ENCODE measurements at places on chromosomes 4 and X.

DNA sequence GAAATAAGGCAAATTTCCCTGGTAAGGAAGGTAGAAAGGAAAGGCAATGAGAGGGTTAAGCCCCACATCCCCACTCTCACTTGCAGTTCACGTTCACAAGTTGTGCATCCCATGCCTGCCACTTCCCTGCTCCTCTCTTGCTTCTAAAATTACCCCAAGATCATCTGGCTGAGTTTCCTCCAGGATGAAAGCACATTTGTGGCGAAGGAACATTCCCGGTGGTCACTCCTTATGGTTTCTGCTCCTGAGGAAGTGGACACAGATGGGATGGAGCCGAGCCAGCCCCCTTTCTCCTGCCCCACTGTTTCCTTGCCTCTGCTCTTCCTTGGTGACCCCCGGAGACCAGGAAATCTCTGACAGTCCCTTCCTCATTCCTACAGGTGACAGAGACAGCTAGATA, 37.5 kb downstream of the SPINK2 start:
- no peak for DNase-seq

- DNase-seq, result no peak
Observed at GRCh38 chrX:115616943-115617563, 56.1 kb downstream of the PLS3 start.

GRCh38 chr4:8639021-8639420, 46.5 kb downstream of the CPZ start:
- DNase-seq, result no peak

- DNase-seq, result no peak
Observed at GRCh38 chr4:80471756-80472155, 136.2 kb downstream of the CFAP299 start.

DNA sequence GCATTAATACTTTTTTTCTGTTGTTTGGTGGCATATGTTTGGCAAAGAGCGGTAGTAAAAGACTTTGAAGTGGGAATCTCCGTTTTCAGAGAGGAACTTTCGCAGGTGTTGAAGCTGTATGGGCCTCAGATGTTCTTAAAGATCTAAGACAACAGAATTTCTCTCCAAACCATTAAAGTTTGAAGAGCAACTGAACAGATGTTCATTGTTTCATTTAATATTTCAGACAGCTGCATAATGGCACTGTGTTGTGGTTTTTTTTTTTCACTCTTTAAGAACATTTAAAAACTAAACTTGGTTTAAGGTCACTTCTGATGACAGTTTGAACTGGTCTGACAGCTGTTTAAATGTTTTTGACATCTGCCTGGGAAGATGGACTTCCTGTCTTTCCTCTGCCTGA, 882.7 kb upstream of the PCDH10 start:
- no peak for DNase-seq

DNA sequence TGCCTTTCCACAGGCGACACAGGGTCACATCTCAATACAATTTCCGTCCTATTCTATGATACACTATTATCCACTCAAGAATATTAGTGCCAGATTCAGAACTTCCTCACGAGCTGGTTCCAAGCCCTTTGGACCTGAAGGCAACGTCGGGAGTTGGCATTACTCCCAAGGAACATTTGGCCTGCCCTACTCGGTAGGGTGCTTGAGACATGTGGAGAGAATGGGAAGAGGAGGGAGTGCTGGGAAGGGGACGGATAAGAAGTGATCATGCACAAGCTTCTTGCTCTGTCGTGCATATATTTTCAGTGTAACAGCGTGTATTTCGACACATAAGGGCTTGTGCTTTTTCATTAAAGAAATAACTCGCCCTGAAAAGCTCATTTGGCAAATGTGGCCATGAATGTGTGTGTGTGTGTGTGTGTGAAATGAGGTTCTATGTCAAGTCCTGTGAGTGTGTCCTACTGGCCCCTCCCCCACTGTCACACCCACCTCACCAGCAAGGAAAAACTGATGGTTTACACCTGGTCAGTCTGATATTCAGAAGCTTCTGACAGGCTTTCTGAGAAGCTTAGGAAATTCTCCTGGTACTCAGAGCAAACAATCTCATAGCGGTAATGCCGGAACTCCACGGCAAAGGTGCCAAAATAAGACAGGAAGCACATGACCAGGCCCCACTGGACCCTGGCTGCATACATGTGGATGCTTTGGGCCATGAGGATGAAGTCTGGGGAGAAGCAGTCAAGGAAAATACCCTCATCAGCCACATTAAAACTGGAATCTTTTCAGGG, 54.8 kb downstream of the ENOPH1 start:
- DNase-seq, result no peak

DNA sequence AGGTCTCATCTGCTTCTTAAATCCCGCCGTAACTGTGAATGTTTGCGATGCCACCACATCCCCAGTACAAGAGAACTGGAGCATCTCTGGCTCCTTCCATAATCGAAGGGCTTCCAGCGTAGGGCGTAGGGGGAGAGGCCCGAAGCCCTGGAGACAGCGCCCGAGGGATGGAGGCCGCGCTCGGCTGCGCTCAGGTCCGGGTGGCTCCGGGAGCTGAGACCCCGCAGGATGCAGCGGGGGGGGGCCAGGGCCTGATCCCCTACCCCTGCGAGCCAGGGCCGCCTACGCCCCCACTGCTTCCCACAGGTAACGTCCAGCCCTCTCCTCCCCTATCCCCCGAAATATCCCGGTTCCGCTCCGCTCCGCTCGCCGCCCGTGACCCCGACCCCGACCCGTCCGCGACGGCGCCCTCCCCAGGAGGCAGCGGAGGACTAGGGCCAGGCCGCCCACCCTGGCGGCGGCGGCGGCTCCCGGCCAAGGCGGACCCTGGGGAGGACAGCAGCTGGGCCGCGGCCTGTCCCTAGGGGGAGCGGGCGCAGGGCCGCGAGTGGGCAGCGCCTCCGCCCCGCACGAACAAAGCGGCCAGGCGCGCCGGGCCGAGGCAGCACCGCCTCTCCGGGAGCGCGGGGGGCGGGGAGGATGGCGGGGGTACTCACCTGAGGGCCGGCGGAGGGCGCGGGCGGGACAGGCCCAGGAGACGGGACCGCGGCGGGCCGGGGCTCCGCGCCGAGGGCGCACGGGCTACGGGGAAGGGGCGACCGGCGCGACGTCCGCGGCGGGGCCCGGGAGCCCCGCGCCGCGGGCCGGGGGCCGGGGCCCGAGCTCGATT, 723 bp downstream of the WDFY3 start:
- no peak for DNase-seq

DNA sequence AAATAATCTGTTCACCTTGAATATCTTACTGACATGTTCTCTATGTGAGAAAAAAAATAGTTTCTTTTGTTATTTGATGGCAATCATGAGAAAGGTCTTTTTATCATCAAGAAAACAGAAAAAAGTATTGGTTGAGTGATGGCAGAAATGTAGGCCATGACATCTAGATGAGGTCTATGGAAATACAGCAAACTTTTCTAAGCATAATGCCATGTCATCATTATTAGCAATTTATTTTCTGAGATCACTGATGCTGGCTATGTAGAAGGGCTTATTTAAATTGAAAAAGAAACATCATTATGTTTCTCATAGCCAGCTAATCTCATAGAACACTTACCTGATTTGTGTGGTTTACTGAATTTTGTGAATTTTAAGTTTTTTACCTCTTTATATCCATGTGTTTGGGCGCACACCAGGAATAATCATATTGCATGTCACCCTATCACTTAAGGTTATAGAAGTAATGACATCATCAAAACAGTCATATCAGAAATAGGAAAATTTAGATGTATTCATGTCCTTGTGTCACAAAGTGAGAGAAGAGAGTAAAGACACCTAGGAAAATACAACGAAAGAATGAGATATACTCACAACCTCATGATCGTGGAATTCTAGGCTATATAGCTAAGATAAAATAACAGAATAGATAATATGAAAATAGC, 22.4 kb downstream of the UGT2A3 start:
- DNase-seq, result no peak

- DNase-seq, result no peak
Observed at GRCh38 chr4:5647351-5647750, 61.0 kb downstream of the EVC2 start.

DNA sequence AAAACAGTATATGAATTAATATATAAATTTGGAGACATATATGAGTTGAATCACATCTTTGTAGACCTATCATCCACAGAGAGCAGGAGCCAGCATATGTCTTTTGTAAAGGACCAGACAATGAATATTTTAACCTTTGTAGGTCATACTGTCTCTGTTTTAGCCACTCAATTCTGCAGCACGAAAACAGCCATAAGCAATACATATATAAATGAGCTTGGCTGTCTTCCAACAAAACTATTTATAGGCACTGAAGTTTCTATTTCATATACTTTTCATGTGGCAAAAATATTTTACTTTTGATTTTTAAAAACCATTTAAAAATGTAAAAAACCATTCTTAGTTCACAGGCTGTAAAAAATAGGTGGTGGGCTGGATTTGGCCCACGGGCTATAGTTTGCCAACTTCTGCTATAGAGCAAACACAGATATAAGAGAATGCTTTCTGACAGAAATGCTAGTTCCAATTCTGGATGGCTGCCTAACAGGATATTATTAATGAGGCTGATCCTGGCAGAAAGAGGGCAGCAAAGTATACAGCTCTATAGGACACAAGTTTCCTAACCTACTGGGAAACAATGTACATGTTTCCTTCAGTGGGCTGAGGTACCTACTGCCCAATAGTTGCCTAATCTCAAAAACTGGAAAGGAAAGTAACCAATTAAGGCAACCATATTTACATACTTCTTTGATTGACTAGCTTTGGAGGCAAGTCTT, 58.1 kb upstream of the UCP1 start:
- DNase-seq, result no peak

- DNase-seq, result peak; percentile 21
Observed at GRCh38 chrX:72131317-72132294, at the start of gene RTL5. RTL5 (minus strand) TSS chrX:72131915.

- DNase-seq, result no peak
Observed at GRCh38 chrX:27444093-27444908, 18.8 kb downstream of the PPP4R3C start.

- DNase-seq, result no peak
Observed at GRCh38 chr4:19349416-19349815, 902.3 kb upstream of the SLIT2 start.

GRCh38 chrX:16946971-16947562, 609 bp downstream of the REPS2 start:
- DNase-seq, result peak; percentile 7

DNA sequence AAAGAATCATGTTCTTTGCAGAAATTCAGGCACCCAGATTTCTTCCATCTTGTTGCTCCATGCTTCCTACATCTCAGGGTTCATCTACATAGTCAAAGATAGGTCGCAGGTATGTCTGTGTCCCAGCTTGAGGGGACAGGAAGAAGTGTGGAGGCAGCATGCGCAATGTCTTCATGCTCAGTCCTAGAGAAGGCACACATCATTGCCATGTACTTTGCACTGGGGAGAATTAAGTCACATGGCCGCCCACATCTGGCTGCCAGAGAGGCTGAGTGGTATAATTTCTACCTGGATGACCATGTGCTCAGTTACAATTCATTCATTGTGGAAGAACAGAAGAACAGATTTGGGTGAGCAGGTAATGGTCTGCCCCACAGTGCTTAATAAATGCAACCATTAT, 54.1 kb downstream of the GAB1 start:
- DNase-seq, result no peak

DNA sequence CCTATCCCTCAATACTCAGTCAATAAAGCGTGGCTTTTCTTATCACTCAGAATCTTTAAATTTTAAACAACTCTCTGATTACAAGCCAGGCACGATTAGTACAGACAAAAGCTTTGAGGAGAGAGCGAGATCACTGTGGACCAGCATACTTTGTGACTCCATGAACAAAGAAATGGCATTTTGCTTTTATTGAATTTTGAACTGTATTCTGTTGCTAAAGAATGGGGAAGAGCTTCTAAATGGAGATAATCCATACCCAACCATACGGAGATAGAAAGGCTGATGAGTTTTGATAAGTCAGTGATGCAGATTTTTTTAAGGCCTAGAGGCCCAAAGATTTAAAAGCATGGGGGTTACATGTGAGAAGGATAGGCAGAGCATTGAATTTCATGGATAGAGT, 259.1 kb downstream of the DACH2 start:
- DNase-seq, result no peak

DNA sequence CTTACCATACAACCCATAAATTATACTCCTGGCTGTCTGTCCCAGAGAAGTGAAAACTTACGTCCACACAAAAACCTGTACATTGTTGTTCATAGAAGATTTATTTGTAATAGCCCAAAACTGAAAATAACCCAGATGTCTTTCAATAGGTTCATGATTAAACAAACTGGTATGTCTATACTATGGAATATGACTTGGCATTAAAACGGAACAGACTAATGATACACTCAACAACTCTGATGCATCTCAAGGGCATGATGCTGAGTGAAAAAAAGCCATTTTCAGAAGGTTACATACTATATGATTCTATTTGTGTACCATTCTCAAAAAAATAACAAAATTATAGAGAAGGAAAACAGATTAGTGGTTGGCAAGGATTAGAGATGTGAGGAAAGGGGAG, 11.6 kb upstream of the MND1 start:
- DNase-seq, result no peak

- no peak for DNase-seq
Observed at GRCh38 chr4:153064571-153064970, 128.4 kb downstream of the FHDC1 start.

GRCh38 chr4:118193421-118193820, 159.1 kb downstream of the NDST3 start:
- DNase-seq, result no peak

DNA sequence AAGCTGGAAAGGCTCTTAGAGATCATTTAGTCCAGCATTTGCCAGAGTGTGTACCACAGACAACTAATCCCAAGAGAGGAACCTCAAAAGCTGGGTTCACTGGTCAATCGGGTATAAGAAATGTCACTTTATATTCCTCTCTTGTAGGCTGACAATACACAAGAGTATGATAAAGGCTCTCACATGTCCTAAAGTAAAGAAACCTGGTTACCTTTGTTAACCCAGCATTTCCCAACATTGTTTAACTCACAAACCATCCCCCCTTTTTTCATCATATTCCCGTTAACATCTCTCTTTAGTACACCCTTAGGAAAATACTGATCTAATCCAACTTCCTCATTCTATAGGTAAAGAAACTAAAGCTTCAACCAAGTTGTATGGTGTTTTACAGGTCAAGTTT, 74.4 kb downstream of the MBNL3 start:
- no peak for DNase-seq

DNA sequence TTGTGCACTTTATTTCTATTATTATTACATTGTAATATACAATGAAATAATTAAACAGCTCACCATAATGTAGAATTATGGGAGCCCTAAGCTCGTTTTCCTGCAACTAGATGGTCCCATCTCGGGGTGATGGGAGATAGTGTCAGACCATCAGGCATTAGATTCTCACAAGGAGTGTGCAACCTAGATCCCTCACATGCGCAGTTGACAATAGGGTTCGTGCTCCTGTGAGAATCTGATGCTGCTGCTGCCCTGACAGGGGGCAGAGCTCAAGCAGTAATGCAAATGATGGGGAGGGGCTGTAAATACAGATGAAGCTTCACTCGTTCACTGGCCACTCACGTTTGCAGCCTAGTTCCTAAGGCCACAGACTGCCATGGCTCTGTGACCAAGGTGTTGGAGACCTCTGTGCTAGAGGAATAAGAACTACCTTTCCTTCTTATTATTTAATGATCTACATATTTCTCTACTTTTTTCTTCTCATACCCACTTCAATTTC, 492.9 kb upstream of the INTU start:
- no peak for DNase-seq

- no peak for DNase-seq
Observed at GRCh38 chrX:94178145-94178788, 504.3 kb downstream of the FAM133A start.
